Stimulated activated CD4-positive, alpha-beta T cell treated with anti-CD3 and anti-CD28 coated beads, TNF-alpha, amount 100 ng/mL, for 4 hours (primary cell): ENCODE measurements at places on chromosomes 12 and 14.

GRCh38 chr12:49548822-49549648 lies 10.2 kb downstream of the KCNH3 start:
- no peak for DNase-seq

GRCh38 chr14:29348504-29348903 lies 579.1 kb downstream of the PRKD1 start:
- no peak for DNase-seq

DNA sequence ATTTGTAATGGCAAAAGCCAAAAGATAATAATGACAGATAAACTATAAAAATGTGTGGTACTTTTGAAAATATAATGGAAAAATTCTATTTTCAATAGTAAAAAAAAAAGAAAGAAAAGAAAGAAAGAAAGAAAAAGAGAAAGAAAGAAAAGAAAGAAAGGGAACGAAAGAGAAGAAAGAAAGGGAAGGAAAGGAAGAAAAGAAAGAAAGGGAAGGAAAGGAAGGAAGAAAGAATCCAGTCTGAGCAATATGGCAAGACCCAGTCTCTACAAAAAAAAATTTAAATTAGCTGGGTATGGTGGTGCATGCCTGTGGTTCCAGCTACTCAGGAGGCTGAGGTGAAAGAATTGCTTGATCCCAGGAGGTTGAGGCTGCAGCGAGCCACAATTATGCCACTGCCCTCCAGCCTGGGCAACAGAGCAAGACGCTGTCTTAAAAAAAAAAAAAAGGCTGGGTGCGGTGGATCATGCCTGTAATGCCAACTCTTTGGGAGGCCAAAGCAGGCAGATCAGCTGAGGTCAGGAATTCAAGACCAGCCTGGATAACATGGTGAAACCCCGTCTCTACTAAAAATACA lies 38.4 kb downstream of the EAPP start:
- no peak for DNase-seq

- no peak for DNase-seq
These were observed 13.2 kb upstream of the NPAS3 start for GRCh38 chr14:32925439-32925838.

- no peak for DNase-seq
These were observed 1153.0 kb upstream of the TMEM132C start for GRCh38 chr12:127113945-127114344.

GRCh38 chr12:72075891-72076557 lies 137.4 kb downstream of the TPH2 start:
- no peak for DNase-seq

- no peak for DNase-seq
These were observed 222.0 kb upstream of the CPNE8 start for GRCh38 chr12:39127401-39127800.

DNA sequence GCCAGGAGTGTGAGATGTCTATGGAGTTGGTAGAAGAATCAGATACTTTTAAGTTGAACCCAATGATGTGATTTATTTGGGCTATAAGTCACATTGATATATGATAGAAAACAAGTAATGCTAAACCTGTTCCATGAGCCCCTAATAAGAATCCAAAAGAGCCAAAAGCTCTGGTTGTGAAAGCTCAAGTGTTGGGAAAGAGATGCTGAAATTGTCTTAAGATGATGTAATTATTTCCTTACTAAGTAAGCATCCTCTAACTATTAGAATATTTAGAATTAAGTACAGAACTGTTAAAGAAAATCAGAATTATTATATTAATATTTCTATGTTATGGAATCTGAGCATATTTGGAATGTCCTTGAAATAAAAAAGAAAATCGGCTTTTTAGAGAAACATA lies 17.6 kb upstream of the SLC2A13 start:
- no peak for DNase-seq

DNA sequence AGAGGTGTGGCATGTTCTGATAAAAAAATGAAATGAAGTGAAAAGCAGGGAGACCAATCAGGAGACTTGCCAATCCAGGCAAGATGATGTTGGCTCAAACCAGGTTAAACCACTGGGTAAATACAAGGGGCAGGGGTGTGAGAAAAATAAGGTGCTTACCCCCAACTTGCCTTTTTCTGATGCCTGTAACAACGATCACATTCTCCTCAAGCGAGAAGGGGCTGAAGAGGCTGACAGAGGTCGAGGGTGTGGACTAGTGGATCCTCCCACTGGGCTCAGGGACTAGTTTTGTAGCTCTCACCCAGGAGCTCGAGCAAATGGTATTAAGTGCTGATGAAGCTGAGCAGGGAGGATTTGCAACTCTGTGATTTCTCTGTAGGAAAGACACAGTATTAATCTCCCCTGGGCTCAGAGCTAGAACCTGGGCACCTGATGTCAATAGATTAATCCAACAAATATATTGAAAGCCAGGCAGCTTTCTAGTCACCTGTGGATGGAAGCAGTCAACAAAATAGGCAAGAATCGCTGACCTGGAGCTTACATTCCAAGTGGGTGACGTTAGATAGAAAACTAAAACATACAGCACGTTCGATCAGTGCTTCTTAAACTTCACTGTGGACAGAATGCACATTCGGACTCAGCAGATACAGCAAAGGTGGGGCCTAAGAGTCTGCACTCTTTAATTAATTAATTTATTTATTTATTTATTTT lies 15.2 kb upstream of the EAPP start:
- no peak for DNase-seq

DNA sequence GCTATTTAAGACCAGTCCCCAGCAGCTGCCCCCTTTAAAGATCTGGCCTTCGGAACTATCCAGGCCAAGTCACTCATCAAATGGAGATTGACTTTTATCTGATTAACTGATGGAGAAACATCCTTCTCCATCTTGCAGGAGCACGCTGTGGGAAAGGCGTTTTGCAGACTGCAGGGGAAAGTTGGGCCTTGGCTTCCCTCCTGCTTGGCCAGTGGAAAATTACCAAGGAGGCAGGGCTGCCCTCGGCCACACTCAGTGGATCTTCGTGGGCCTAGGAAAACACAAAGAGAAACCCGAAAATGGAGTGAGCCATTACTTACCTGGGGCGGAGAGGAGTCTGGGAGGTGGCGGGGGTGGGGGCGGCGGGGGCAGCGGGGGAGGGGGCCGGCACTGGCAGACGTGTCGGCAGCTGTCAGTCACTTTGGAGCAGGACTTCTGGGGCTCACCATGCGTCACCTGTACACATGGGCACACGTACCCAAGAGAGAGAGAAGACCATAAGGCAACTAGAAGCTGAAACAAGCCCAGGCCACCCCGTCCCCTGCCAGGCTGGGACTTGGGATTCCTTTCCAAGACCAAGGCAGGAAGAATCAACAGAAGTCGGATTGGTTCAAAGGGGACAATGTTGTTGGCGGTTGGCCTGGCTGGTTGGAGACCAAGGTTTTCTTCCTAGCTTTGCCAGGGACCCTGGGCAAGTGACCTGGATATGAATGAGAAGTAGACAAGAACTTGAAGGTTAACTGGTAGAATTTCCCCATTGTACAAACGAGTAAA lies 9.2 kb downstream of the PRIMA1 start:
- DNase-seq = no peak

GRCh38 chr14:95697764-95698163 lies 11.5 kb downstream of the TCL1B start:
- no peak for DNase-seq

DNA sequence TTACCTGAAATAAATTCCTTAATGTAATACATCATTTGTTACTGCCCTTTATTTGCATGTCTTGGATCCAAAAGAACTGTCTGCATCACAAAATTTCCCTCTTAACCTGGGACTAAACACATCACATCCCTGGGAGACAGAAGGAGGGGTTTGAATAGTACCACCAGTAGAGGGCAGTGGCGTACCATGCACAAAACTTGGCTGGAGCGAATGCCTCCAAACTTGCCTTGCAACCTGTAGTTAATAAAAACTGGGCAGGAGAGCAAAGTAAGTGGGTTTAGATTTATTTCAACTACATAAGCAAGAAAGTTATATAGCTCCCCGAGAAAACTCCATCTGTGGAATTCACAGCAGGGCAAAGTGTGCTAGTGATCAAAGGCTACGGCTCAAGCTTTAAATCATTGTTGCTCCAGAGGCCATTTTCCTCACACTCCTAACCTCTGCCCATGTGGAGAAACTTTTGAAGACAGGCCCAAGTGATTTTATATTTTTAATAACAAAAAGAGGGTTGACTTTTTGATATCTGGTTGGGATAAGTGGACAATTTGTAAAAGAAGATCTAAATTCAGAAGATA lies 1176.7 kb upstream of the SEL1L start:
- DNase-seq = no peak

DNA sequence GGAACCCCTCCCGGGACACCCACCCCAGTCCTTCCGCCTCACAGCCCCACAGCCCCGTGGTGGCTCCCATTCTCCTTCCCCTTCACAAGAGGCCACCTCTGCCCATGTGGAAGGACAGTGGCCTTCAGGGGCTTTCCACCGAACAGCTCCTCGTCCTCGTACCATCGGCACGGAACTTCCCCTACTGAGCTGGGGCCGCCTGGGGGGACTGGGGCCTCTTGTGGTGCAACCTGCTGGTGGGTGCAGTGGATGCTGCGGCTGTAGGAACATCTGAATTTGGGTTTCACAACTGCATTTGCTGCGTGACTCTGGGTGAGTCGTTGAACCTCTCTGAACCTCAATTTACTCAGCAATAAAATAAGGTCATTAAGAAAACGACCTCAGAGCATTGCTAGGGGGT lies 50.9 kb downstream of the RFLNA start:
- no peak for DNase-seq

GRCh38 chr14:74685921-74686678 lies 26.8 kb downstream of the AREL1 start:
- DNase-seq = no peak

DNA sequence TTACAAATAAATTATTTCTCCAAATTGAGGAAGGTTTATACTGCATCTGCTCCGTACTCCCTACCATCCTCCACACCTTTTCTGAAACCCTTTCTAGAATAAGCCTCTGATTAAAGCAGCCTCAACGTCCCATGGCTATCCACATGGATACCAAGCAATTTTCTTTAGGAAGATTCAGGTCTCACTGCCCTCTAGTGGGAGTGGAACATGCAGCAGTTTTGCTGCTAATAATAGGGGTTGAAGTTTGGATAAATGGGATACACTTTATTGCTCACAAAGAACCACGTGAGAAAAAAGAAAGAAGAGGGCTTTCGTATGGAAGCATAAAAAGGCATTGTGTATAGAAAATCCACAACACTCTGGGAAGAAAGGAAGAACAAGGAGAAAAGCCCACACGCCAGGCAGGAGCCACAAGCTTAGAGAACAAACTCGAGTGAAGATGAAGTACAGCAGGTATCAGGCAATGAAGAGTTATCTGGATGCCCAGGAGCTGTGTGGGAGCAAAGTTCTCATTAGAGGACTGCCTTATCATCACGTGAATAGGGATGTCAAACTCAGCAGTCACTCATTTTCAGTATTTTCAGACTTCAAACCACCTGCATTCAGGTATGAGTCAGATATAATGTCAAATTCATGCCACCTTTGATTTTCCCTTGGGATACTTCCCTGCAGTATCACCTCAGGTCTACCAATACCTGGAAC lies 45.8 kb downstream of the CCER1 start:
- DNase-seq = no peak

GRCh38 chr14:37707716-37708115 lies 112.3 kb downstream of the TTC6 start:
- DNase-seq = no peak

DNA sequence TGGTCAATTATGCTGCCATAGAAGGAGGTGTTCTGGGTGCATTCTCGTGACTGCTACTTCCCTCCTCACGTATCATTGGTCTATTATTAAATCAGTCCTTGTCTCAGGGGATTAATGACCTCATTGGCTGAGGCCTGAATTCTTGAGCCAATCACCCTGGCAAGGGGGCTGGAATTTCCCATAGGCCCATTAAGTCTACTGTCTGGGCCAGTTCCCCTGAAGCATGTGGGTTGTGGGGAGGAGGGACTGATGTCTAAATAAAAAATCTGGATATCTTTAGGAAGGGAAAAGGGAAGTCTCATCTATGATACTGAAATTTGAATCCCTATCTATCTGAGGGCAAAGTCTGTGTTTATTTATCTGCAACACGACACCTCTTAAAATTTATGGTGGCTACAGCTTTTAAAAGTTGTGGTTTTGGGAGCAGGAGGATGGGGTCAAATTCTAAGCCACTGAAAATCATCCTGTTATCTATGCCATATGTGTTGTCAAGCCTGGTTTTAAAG lies 71.9 kb downstream of the DYRK2 start:
- DNase-seq = no peak

GRCh38 chr12:89267404-89267803 lies 84.9 kb downstream of the DUSP6 start:
- DNase-seq = no peak
